ENCODE measurements at places on chromosomes 4 and X.

DNA sequence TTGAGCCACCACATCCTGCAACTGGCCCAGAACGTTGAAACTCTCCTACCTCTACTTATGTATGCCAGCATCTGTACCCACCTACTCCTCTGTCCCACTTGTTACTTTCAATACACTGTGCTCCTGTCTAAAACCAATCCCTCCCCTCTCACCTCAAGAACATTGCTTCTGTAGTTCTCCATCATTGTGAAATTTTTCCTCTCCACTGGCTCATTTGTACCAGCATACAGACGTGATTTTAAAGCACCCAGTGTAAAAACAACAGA lies 25.5 kb upstream of the USO1 start:
- no peak for DNase-seq

DNA sequence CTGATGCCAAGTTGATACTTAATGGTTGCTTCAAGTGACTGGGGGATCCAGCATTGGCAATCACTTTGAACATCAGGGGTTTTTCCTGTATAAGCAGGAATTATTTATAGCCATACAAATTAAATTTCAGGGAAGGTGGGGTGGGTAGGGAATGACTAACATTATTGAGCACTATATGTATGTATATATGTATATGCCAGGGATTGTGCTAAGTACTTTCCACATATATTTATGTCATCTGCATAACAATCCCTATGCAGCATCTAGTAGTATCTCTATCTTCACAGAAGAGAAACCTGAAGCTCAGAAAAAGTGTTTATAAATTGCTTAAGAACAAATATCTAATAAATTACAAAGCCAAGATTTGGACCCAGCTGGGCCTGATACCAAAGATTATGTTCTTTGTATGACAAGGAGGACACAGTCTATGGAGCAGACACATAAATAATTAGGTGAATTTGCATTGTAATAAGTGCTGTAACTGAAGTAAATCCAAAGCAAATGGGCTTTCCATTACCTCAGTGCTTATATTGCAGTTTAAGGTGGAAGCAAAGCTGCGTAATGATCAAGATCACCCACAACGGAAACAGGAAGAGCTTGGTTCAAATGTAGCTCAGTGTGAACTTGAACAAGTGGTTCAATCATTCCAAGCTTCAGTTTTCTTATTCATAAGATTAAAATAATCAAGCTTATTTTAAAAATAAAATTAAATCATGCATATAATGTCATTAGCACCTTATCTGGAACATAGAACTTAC lies 18.9 kb upstream of the RASGEF1B start:
- no peak for DNase-seq

- no peak for DNase-seq
These were observed 56.7 kb upstream of the ADGRL3 start for GRCh38 chr4:61143461-61143860.

- DNase-seq, result no peak
These were observed 1.4 kb downstream of the CXCR3 start for GRCh38 chrX:71616672-71617529.

GRCh38 chr4:74244049-74244448 lies 64.2 kb upstream of the EPGN start:
- no peak for DNase-seq

DNA sequence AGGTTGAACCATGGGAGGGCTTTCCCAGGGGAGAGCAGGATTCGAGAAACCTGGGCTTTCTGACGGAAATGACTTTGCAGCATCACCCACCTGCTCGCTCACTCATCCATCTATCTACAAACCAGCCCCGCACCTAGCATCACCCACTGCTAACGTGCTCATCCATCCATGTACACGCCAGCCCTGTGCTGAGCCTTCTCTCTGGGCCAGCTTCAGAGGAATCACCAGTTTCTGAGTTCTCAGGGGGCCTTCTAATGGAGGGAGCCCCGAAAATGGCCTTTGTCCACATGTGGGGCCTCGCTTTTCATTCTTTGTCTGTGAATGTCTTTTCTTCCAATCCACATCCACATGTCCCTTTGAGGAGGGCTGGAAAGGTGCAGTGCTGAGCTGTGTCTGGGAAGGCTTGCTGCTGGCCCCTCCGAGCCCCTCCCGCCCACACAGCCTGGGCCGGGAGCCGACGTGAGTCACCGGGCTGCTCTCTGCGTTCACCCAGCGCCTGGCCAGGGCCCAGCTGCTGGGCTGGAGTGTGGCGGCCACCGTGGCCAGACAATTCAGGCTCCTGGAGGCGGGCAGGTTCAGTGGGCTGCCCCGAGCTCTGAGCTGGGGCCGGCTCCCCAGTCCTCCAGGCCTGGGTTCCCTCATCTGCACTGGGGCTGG lies 14.7 kb downstream of the SORCS2 start:
- no peak for DNase-seq

DNA sequence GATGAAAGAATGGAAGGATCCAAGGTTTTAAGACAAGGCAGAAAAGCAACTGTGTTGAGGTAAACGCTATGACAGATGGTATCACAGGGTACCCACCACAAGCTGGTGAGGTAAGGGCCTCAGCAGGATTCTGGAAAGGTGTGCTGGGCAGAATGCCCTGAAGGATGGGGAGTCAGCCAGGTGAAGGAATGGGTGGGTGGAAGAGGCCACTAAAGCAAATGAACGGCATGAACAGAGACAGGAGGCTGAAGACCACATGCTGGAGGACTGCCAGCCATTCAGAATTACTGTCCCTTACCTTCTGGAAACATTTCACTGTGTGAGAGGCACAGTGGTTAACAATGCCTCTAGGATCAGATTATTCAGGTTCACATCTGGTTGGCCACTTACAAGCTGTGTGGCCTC lies 23.6 kb downstream of the GPRIN3 start:
- DNase-seq, result no peak

DNA sequence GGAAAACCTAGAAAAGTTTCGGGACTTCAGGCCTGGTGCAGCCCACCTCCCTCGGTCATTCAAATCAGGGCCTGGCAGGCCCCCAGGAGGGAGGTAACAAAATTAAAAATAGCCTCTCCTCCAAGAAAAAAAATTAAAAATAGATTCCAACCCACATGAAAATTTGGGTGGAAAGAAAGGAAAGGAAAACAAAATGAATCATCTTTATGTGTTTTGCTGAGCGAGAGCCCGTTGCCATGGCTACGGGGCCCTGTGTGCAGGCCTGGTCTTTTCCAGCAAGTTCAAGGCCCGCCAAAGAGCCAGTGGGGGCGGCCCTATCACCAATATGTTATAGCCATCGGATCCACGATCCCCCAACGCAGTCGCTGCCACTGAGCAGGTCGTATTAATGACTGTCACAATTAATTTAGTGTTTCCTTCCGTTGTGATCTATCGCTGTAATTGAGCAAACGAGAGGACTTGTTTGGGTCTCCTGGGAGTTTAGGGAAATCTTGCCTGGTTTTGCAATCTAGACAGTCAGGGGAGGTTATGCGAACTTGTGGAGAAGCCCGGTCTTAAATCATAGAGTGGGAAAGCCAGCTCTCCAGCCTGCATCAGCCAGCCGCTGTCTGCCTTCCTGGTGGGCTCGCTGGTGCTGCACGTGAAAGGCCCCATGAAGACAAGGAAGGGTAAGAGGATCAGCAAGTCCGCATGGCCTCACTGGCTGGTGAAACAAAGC lies 452.4 kb downstream of the BCOR start:
- no peak for DNase-seq

GRCh38 chrX:9746148-9746888 lies 19.3 kb downstream of the GPR143 start:
- DNase-seq, result peak; percentile 15

DNA sequence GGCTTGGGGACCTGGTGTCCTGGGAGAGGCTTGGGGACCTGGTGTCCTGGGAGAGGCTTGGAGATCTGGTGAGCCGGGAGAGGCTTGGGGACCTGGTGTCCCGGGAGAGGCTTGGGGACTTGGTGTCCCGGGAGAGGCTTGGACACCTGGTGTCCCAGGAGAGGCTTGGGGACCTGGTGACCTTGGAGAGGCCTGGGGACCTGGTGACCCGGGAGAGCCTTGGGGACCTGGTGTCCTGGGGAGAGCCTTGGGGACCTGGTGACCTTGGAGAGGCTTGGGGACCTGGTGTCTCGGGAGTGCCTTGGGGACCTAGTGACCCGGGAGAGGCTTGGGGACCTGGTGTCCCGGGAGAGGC lies 12.6 kb downstream of the SHOX start:
- DNase-seq, result no peak

DNA sequence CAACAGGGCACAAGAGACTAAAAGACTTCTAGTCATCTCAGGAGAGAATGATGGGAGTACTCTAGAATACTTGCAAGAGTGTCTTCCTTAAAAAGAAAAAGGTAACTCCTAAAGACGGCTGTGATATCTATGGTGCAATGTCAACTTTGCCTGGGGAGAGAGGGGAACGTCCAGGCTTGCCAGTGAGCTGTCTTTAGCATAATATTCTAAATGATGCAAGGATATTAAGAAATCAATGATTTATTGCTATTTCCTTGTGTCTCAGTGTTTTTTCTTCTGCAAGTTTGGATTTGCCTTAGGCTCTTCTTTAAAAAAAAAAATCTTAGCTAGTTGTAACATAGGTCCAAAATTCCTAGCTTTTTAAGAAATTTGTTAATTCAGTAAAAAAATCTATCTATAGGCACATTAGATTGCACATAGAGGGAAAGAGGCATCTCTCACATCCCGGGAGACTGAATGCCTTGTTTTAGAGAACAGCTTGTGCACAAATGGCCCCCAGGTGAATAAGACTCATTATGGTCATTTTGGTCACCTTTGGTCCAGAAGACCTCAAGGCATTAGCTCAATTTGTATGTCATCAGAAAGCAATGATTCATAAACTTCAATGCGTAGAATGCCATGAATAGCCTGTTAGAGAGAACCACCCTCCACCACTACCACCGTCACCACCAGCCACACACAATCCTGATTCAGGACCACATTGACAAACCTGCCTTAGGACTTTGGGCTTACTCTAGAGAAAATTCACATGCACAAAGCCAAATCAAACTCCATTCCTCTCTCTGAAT lies 104.1 kb downstream of the PALLD start:
- no peak for DNase-seq

DNA sequence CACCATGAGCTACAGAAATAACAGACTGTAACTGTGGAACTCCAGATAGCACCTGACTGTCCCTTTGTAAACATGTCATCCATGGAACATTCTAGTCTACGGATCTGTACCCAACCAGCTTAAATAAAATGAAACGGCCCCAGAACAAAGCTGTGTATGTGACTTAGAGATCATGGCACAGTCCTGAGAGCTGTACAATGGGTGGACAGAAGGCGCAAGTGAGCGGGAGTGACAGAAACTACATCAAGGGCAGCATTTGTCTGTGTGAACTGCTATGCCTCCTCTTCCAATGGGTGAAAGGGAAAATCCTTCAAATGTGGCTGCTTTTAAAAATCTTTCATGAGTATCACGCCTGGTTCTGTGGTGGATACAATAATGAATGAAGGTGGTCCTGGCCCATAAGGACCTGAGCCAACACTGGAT lies 72.5 kb downstream of the FAT1 start:
- no peak for DNase-seq

DNA sequence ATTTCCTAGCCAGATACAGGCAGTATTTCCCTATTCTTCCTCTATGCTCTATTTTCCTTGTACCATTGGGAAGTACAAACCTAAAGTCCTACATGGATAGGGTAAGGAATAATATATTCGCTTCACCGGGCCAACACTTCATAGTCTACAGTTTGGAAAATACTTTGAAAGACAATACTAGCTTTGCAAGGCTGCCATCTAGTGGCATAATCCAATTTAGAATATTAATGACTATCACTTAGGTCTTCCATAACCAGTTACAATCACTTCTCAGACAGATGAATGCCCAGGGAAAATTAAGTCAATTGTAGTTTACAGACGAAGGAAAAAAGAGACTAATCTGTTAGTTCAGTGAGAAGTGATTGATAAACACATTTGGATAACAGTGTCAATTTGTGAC lies 141.0 kb upstream of the FAM47C start:
- DNase-seq, result no peak

DNA sequence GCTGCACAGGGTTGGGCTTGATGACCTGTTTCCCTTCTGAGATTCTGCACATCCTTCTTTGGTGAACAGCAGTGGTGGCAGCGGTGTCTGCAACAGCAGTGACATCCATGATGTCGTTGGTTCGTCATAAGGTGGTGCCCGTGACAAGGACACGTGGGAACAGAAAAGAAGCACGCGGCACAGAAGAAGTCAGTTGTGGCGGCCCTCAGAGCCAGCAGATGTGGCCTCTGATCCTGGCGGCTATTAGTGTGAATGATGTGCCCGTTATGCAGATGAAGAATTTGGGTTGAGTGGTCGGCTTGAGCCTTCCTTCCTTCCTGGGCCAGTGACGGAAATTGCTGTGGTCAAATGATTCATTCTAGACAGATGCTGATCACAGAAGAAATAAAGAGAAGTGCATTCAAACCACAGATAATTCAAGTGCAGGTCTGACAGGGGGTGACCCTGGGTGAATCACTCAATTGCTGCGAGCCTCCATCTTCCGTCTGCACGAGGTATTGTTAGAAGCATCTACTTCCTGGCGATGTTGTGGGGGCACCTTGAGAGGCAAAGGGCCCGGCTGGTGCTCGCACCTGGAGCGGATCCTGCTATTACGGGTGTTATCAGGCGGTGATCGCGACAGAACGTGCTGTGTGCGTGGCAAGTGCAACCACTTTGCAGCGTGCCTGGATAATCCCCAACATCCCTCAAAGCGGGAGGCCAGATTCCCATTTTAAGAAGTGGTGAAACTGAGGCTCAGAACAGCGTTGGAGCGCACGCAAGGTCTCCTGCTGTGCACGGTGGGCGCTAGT lies 215.2 kb upstream of the PSAPL1 start:
- DNase-seq, result peak; percentile 88

DNA sequence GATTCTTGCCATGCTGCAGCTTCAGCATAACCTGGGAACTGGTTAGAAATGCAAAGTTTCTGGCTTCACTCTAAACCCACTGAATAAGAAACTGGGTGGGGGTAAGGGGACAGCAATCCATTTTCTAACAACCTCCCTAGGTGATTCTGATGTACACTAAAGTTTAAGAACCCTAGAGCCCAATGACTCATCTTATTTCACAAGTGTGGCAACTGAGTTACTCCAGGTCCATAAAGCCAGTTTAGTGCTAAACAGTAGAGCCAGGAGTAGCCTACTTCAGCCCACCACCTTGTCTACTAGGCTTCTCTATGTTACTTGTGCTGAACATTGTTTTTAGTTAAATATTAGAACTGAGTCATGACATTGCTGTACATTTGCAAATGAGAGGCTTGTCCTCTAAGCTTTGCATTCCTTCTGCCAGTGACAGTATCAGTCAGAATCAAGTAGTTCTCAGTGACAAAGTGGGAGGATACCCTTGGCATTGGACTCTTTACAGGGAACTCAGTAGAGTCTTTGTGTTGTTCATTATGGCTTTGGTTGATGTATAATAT lies 518.0 kb downstream of the RPA4 start:
- DNase-seq, result no peak

DNA sequence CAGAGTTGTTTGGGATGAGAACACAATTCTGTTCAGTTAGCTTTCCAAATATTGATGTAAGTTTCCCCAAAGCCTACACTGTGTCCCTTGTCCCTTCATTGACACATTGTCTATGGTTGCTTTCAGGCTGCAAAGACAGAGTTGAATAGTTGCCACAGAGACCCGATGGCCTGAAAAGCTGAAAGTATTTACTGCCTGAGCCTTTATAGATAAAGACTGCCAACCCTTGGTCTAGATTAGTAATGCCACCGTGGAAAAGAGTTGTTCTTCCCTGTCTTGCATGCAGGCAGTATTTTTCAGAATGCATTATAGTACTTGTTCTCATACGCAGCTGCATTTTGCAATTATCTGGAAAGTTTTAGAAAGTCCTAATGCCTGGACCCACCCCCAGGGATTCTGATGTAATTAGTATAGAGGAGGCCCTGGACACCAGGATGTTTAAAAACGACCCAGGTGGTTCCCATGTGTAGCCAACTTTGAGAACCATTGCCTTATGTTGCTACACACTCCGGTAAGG lies 180.8 kb downstream of the FRMPD4 start:
- DNase-seq, result no peak

GRCh38 chr4:18923496-18924161 lies 902.1 kb upstream of the LCORL start:
- no peak for DNase-seq

All from SW 1271 (cell line).